ENCODE measurements at places on chromosomes 4 and X.

GRCh38 chrX:43741843-43742573, 85.9 kb downstream of the MAOA start:
- no peaks in the 10 kb centered on the region for H3K27me3 ChIP-seq
- H3K4me1 ChIP-seq, result no peaks in the 10 kb centered on the region
- no peaks in the 10 kb centered on the region for H3K36me3 ChIP-seq
- H3K27ac ChIP-seq, result no peak overlapping the region

DNA sequence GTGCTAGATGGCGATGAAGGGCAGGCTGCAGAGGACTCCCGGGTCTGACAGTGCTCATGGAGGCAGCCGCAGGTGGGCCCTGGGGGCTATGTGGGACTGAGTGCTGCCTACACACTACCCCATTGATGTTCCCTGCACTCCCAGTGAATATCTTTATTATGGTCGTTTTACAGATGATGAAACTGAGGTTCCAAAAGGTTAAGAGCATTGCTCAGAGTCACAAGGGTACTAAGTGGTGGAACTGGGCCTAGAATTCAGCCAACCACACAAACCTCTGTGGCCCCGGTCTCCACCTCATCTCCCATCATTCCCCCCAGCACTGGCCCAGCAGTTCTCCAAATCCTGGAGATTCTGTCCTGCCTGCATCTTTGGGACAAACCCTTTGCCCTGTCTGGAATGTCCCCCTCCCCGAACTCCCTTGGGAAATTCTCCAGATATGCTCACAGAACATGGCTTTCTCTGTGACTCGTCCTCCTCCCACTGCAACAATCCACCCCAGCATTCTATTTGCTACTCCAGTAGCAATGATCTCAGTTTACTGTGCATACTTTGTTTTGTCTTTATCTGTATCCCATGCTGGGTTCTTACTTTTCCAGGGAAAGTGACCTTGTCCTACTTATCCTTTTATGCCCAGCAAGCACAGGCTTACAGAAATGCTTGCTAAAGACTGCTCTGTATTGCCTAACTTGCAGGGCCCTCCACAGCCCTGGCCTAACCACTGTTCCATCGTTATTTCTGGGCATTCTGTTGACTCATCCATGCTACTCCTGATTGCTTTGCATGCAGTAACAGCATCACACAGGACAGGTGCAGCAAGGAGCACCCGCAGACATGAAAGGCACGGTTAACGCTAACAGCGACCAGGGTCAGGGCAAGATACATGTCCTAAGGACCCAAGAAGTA, 14.0 kb downstream of the PNMA6F start:
- no peak for DNase-seq
- no peak overlapping the region for H3K27ac ChIP-seq
- no peaks in the 10 kb centered on the region for H3K36me3 ChIP-seq
- no peak overlapping the region for H3K4me3 ChIP-seq

DNA sequence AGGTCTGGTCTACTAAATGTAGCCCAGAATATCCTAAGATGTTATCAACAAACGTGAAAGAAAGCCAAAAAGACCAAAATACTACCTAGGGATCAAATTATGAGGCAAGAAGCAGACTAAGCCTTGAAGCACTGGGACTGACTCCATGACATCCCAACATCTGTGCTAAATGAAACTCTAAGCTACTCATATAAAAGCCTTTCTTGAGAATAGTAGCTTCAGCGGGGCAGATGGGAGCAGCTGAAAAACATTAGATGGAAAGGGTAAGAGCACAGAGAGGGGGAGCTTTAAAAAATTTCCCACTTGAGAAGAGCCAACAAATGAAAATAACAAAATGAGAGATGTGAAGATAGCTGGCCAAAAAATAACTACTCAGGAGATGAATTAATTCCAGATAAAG, 81.7 kb downstream of the MAD2L1 start:
- no peaks in the 10 kb centered on the region for H3K36me3 ChIP-seq
- no peak overlapping the region for H3K4me3 ChIP-seq
- no peaks in the 10 kb centered on the region for H3K4me1 ChIP-seq
- no peaks in the 10 kb centered on the region for H3K27me3 ChIP-seq
- no peak overlapping the region for H3K27ac ChIP-seq

- H3K27ac ChIP-seq, result no peak overlapping the region
Observed at GRCh38 chr4:24114444-24114843, 224.6 kb upstream of the PPARGC1A start.

DNA sequence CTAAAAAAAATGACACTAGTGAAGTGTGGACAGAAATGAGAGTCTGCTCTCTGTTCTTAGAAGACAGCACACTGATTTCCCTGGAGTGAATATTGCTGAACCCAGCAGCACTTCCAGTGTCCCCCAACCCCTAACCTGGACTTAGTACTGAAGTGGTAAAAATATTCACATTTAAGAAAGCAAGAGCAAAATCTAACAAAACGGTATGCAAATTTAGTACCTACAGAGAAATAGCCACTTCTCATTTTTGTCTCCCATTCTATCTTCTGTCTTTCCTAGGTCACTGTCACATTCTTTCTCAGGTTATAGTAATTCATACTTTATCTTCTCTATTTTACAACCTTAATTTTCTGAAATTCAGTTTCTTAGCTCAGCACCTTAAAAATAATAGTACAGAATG, 274.7 kb downstream of the CFAP299 start:
- no peaks in the 10 kb centered on the region for H3K27me3 ChIP-seq
- no peaks in the 10 kb centered on the region for H3K36me3 ChIP-seq
- DNase-seq, result no peak

DNA sequence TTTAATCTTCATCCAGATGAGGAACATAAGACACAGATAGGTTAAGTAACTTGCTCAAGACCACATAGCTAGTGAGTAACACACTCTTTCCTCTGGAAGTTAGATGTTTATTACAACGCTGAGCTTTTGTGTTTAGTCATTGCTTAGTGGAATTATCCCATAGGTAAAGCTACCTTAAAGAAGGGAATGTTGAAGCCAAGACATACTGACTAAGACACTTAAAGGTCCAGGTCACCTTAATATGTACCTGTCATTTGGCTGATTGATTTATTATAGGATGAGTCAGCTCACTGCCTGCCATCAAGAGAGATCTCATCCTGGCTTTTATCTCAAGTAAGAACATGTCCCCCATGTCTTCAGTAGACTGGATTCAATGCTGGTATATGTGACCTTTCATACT, 53.4 kb downstream of the KDR start:
- H3K4me3 ChIP-seq, result no peak overlapping the region
- H3K36me3 ChIP-seq, result no peaks in the 10 kb centered on the region
- H3K4me1 ChIP-seq, result peaks cover 8% of the 10 kb centered on the region
- DNase-seq, result no peak
- H3K27ac ChIP-seq, result no peak overlapping the region

All from thymus (tissue), 14 donors.